ENCODE measurements at places on chromosomes 1 and 21. TPM values are rescaled to one million over a fixed set of nuclear protein-coding genes. Genes with fewer than 3 reads are reported as not detected.

Gene EFNA1
- 41.4 TPM for total RNA-seq

Gene C1orf210
- total RNA-seq = not detected

Gene CRB1
- 0.11 TPM for total RNA-seq

Gene RBP7
- total RNA-seq = 33.9 TPM

Gene TRIM67
- total RNA-seq = not detected

Gene SLC9C2
- total RNA-seq = not detected

Gene RUNX3
- total RNA-seq = 0.48 TPM

Gene PSRC1
- 2.2 TPM for total RNA-seq

Gene SELENON
- total RNA-seq = 31.7 TPM

Gene ANKRD35
- total RNA-seq = 2.4 TPM

Gene ACADM
- 101 TPM for total RNA-seq

All from right atrium auricular region (tissue), 2 donors.